ENCODE measurements at places on chromosomes 12 and 14. TPM values are rescaled to one million over a fixed set of nuclear protein-coding genes. Genes with fewer than 3 reads are reported as not detected.

The CNPY2 gene
- 80.0 TPM for total RNA-seq

DNA sequence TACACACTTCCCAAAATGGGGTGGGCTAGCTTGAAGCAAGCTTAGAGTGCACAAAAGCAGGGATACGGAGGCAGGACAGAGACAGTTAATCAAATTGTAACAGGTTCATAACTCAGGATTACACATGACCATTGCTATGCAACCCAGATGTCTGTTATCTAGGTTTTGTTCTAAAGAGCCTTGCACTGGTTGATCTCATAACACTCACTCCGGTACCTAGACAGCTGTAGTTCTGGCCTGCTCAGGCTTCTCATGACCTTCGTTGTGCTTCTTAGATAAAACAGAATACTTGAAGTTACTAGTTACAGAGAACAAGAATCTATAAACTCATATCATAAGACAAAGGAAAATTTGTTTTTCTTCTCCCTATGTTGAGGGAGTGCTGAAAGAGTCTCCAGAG, 983.4 kb downstream of the TMEM121 start:
- DNase-seq: no peak

The LTB4R gene
- total RNA-seq: 3.6 TPM

DNA sequence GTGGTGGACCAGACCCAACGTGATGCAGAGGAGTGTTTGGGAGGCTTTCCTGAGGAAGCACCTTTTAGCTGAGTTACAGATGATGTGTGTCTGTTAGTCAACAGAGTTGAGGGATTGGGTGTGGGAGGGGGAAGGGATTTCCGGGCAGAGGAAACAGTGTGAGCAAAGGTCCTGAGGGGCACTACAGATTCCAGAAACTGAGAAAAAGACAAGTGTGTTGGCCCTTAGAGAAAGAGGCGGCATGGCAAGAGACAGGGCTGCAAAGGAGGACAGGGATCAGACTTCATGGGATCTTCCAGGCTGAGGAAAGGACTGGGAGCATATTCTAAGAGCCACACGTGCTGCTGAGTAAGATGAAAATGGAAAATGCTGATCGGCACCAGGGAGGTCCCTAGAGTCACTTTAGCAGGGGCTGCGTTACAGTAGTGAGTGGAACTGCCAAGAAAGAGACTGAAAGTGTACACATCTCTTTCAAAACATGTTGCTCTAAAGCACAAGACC, 9.4 kb upstream of the RPS6KL1 start:
- peak; percentile 97 for DNase-seq

DNA sequence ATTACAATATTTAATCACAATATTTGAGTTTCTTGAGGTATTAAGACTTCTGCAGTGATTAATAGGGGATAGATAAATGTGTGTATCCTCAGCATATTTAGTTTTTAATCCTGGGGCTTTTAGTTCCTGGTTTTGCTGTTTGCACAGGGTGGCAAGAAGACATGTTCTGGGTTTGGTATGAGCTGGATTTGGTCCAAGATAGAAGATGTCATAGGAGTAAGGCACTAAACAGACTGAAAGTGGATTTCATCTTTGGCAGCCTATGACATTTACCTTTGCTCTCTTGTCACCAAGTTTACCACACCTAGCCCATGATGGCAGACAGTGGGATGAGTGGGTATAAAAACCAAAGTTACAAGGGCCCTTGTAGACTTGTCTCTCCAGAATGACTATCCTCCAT, 168.2 kb downstream of the LRRK2 start:
- DNase-seq: no peak

DNA sequence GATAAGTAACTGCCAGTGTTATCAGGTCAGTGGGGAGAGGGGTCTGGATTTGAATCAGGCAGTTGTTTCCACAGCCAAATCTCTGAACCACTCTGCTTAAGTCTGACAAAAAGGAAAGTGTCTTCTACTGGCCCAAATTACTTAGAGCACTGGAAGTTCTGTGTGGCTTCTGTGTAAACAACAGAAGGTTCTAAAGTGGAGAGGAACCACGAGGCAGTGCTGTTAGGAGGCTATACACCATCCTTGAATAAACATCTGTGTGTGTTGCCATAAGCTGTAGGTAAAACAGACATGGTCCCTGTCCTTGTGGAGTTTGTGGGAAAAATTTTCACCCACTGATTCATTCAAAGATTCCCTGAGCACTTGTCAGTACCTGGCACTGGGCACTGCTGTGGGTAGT, 50.0 kb downstream of the GALNT4 start:
- DNase-seq: no peak

DNA sequence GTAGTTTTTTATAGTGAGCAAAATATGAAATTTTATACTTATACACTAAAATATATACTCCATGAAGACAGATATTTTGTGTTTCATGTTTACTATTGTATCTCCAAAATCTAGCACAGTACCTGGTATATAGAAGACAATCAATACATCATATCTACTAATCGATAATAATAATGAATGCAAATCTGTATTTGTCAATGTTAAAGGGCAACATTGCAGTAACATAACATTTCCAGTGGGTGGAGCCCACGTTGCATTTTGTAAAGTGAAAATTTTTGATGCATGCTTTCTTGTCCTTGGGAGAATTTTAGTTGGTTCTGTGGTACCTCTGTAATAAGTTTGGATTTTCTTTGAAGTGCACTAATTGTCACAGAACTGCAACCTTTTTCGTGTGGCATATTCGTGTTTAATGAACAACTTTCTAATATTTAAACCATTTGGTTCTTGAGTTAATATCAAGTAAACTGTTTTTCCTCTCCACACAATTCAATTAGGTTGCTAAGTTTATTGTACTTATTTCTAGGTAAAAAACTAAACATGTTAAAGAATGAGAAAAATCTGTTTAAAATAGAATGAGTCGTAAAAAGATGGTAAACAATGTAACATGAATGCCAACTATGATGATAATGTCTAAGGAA, 47.4 kb downstream of the AVPR1A start:
- DNase-seq: peak; percentile 60

DNA sequence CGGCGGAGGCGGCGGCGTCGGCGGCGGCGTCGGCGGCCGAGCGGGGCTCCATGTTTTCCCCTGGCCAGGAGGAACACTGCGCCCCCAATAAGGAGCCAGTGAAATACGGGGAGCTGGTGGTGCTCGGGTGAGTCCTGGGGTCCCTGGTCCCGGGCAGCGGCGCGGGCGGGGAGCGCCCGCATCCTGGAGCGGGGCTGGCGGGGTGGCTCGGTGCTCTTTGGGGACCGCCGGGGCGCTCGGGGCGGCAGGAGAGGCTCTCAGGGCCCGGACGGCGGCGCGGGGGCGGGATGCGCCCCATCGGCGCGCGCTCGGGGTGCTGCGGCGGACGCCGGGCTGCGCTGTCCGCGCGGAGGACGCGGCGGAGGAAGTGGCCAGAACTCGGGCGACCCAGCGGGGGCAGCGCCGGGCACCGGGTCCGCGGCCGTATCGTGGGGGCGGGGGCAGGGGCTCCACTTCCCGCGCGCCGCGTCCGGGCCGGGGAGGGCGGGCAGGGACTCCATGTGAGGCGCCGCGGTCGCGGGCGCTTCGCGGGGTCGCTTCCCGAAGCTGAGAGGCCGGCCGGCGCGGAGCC, 485 bp downstream of the PELI2 start:
- peak; percentile 25 for DNase-seq

The SLCO1A2 gene
- total RNA-seq: not detected

GRCh38 chr12:89525305-89525823, 483 bp downstream of the POC1B start:
- DNase-seq: no peak

The LAG3 gene
- under 0.01 TPM for total RNA-seq

The TAS2R8 gene
- total RNA-seq: not detected

The TEX52 gene
- not detected for total RNA-seq

- no peak for DNase-seq
These were observed 113.3 kb downstream of the PRKD1 start for GRCh38 chr14:29814156-29815015.

DNA sequence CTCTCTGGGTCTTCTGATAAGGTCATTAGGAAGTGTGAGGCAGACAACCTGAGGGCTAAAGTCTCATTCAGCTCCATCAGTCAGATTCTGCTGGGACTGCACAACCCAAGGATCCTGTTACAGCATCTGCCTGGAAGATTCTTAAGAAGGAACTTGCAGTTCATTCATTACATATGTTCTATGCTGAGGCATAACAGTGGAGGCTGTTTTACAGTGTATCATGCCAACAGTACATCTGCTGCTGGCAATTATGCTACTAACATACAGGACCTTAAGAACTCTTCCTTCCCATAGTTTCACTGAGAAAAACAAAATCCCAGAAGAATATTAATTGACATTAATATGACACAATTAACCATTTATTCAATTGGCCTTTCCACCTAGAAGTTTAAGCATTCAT, 968.6 kb downstream of the DIO2 start:
- DNase-seq: no peak

GRCh38 chr12:67426067-67426466, 156.9 kb downstream of the CAND1 start:
- no peak for DNase-seq

GRCh38 chr14:89640141-89640540, 223.1 kb upstream of the FOXN3 start:
- DNase-seq: no peak

The CACNA2D4 gene
- total RNA-seq: 0.17 TPM

GRCh38 chr14:68082698-68083291, 263.2 kb downstream of the RAD51B start:
- DNase-seq: peak; percentile 17

The NANOG gene
- not detected for total RNA-seq

DNA sequence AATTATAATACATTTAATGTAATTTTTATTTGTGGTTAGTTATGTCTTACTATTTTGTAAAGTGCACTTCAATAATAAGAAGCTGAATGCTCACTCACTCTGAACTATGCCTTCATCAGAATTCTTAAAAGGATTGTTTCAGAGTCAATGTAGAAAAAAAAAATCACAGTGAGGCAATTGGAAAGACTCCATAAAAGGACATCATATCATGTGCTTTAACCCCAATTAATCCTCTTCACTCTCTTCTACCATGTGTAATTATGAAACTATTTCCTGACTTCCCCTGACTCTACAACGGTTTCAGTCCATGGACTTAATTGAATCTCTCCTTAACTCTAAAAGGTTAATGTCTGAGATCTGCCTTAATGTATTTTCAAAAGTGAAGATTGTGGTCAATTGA, 250.4 kb upstream of the ALG10 start:
- DNase-seq: no peak

DNA sequence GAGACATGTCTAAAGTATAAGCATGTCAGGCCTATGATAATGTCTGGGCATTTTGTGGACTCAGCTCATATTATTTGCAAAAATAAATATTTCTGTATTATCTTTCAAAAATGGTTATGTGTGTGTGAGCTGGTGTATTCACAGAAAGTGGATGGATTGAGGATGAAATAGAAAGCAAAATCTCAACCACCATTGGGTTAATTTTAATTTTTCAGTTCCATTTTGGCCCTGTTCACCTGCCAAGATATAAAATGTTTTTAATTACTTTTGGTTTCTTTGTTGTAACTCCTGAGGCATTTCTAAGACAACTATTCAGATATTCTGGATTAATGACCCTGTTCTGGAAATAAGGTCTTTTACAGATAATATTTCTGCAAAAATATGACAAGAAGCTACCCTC, 232.7 kb upstream of the PPFIA2 start:
- no peak for DNase-seq

GRCh38 chr14:76313852-76314251, 62.1 kb upstream of the ESRRB start:
- DNase-seq: no peak

The HRK gene
- total RNA-seq: not detected

The TCL1B gene
- total RNA-seq: not detected

DNA sequence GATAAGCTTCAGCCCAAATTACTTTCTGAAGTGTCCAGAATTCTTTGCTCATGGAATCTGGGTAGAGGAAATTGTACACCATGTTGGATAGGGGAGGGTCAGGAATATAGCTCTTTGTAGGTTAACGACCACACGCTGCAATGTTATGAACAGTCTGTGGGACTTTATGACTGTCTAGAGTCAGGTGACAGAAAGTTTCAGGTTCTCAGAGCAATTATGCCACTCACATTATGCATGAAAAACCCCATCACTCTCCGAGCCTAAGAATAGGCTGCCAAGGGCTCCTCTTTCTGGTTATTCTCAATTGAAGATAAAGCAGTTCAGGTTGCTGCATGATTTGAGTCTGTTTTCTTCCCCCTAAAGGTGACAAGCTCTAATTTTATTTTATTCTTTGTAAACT, 430.9 kb downstream of the ATP23 start:
- DNase-seq: no peak

The MDP1 gene
- 5.9 TPM for total RNA-seq

The LRTM2 gene
- total RNA-seq: not detected

GRCh38 chr12:74776378-74776777, 238.7 kb downstream of the ATXN7L3B start:
- DNase-seq: no peak

GRCh38 chr14:87810711-87811110, 182.3 kb downstream of the GALC start:
- DNase-seq: no peak

DNA sequence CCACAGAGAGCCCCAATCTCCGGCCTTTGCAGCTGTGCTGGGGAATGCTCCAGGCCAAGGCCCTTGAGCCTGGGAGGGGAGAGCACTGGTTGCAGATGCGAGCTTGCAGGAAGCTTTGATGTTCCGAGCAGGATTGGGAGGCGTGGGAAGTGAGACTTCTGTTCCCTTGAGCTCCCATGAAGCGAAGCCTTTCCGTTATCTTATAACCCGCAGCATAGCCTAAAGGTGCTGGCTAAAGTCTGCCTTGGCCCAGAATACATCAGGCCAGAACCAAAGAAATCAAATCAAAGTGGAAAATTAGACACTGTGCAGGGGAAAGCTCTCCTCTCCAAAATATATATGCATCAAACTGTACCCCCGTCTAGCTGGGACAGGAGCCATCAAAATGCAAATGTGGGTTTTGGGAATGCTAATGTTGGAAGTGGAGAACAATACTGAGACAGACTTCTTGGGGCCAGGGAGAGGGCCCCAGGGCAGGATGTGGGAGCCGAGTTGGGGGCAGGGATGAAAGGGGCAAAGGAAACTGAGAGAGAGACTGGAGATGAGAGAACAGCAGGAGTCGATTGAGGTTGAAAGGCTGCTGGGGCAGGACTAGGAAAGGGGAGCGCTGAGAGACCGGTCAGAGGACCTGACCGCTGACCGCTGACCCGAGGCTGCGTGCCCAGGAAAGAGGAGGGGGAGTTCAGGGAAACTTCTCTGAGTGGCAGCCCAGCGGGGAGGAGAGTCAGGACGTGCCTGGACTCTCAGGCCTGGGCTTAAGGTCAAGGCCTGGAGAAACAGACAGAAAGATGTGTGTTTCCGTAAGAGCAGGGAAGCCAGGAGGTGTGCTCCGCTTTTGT, 152.2 kb upstream of the PARP11 start:
- DNase-seq: no peak

The NTF3 gene
- total RNA-seq: 0.34 TPM
